ENCODE measurements at places on chromosomes 11 and 22. TPM values are rescaled to one million over a fixed set of nuclear protein-coding genes. Genes with fewer than 3 reads are reported as not detected.

TMEM151A gene
- not detected for polyA plus RNA-seq

KCNQ1OT1 gene
- polyA plus RNA-seq = 0.42 TPM

KRTAP5-11 gene
- polyA plus RNA-seq = not detected

- DNase-seq = no peak
Measured at GRCh38 chr11:12567746-12568460, 106.3 kb upstream of the TEAD1 start.

GRCh38 chr22:20494978-20495860 lies at the start of gene KLHL22:
KLHL22 (minus strand) TSS chr22:20495795; CDS start chr22:20489211, 6,584 bp downstream.
- no peak for DNase-seq

GRCh38 chr11:115718106-115718505 lies 213.9 kb upstream of the CADM1 start:
- no peak for DNase-seq
